NCI-H1417 treated with DMSO at 0.1 percent for 48 hours (cell line): ENCODE measurements at places on chromosomes 2 and 18.

GRCh38 chr2:156306821-156307220, 25.7 kb downstream of the NR4A2 start:
- DNase-seq = no peak

GRCh38 chr2:74975016-74975415, 16.6 kb downstream of the POLE4 start:
- DNase-seq = no peak

DNA sequence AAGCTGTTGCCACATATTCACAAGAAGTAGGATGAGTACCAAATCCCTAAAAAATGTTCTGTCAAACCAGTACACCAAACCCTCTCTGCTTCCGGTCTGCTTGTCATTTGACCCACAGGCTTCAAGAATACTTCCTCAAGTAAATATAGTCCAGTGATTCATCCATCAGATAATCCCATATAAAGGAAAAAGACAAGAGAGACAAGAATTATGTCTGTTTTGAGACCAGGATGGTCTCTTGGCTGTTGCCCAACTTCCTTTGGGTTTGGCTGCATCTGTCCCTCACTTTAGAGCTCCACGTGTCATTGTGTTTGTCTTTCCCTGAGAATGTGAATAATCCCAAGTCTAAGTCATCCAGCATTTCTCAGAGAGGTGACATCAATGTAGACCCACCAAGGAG, 91.5 kb upstream of the NRP2 start:
- no peak for DNase-seq

- no peak for DNase-seq
These were observed 348.1 kb downstream of the CLIP4 start for GRCh38 chr2:29463181-29463900.

- no peak for DNase-seq
These were observed 1089.5 kb downstream of the LRP1B start for GRCh38 chr2:141041281-141041680.

- DNase-seq = no peak
These were observed 28.6 kb downstream of the DOCK10 start for GRCh38 chr2:225013425-225014365.

- no peak for DNase-seq
These were observed 275.0 kb downstream of the GBX2 start for GRCh38 chr2:235893129-235893698.

DNA sequence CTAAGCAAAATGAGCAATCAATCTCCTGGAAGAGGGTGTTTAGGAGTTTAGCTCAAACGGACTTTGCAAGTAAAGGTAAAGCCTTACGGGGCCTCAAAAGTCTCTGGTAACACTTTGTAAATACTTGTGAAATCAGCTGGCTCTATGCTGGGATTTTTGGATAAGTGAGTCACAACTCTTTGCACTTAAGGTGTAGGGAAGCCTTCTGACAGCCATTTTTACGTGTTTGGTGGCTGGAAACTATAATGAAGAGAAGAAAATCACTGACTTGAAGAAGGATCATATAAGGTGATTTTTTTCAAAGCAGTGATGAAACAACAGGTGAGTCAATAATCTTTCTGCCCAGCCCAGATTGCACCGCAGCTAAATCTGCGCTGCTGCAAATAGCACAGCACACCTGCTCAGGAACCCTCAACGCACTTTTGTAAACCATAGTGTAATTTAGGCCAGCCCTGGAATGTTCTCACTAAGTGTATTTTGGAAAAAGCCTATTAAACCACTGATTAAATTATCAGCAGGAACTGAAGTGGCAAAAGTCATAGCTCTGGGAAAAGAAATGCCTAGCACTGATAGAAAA, 218.8 kb downstream of the AGPS start:
- DNase-seq = no peak
